COLO829 (cell line): ENCODE measurements at places on chromosomes 3 and 15.

DNA sequence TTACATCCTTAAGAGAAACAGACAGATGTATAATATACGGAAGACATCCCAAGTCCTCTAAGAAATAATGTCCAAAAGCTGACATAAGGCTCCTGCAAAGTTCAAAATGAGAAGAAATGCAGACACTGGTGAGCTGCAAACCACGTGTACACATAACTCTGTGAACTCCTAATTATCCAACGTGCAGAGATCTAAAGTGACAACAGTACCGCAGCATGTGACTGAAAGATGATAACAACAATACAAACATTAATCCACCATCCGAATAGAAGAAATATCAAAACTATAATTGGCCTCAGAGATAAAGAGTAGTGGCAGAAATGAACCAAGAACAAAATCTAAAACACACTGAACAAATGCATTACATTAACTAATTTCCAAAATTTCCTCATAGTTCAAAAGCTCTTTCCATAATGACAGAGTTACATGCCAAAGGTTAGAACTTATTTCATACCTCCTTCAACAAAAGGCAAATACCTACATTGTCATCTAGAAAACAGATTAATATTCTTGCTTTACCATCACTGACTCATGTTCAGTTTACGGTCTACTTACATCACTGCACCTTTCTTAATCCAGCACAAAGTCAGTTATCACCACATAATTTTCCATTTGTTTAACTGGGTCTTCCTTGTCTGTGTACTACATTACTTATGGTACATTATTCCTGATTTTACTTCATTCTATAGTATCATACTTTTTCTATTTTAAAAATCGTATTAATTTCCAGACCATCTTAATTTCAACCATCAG is 2.2 kb downstream of the PDCD10 start:
- no peak for DNase-seq

DNA sequence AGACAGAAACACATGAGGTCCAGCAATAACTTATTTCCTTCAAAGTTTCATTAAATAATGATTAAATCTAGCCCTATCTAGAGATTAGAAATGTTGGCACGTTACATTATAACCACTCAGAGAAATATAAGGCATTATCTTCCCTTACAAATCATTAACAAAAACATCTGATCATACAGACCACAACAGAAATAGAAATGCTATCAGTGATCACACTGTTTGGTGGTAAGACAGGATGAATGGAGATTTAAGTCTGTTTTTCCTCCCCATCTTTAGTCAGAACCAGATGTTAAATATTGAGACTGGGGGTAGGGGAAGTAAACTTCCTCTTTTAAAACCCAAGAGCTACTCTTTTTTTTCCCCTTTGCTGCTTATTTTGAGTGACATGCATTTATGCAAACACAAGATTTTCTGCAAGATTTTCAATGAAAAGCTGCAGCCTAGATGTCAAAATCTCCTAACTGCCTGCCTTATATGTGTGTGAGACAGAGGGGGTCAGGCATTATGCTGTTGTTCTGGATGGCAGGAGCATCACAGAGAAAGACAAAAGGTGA is 70.4 kb downstream of the CBLB start:
- no peak for DNase-seq

DNA sequence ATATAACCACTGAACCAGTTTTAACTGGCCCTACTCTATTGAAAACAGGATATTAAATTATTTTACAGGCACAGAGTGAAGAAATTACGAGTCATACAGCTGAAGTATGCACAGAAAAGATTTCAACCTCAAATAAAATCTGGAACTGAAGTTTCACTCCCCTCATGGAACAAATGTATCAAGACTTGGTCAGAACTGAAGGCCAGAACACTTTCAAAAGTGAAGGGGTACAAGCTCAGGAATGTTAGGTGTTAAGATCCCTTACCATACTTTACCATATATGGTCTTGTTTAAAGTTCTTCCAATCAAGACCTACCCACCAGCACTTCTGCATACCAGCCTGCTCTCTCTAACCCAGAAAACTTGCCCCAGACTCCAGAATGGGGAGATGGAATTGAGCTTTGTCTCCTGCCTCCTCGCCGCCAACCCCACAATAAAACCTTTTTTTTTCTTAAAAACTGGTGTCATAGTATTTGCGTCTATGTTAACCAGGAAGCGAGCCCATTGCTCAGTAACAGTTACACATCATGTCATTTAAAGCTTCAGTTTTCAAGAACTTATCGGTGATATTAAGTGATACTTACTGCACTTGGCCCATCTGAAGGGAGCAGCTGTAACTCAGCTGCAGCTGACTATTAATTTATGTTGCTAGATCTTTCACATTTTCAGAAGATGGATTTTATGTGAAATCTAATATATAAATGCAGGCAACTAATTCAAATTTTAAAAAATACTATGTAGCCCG is 59.9 kb downstream of the OXSM start:
- no peak for DNase-seq

GRCh38 chr15:67189326-67190051 is 65.0 kb downstream of the AAGAB start:
- no peak for DNase-seq
